ENCODE measurements at places on chromosomes 11 and 22.

- no peak for DNase-seq
Observed at GRCh38 chr11:65425971-65426838, 3.6 kb downstream of the NEAT1 start.

DNA sequence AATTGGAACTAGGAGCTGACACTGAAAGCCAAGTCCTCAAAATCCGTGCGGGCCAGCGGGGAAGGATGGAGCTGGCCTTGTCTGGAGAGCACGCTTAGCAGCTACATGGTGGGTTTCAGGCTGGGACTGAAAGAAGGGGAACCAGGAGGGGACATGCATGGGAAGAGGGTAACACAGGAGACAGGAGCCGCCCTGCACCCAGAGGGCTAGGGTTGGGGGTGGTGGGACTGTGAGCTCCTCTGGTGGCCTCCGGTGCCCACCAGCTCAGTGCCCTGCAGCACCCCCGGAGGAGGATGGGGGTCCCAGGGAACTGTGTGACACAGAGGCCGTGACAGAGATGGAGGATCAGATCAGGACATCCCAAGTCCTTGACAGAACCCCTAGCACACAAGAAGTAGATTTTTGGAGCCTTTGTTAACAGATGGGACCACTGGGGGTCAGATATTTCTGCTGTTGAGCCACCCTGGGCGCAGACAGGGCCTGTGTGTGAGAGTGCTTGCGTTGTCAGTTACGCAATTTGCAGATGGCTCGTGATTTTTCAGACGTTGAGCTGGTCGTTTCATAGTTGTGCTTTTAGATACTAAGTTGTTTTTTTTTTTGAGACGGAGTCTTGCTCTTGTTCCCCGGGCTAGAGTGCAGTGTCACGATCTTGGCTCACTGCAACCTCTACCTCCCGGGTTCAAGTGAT lies 21.3 kb upstream of the GRAMD4 start:
- DNase-seq = no peak

GRCh38 chr11:115396533-115396932 lies 107.7 kb downstream of the CADM1 start:
- no peak for DNase-seq

GRCh38 chr11:40203606-40204005 lies 1255.8 kb downstream of the LRRC4C start:
- no peak for DNase-seq

- no peak for DNase-seq
Observed at GRCh38 chr11:31943056-31943780, 132.1 kb upstream of the PAX6 start.

GRCh38 chr11:74909812-74910211 lies 39.1 kb downstream of the XRRA1 start:
- DNase-seq = no peak

DNA sequence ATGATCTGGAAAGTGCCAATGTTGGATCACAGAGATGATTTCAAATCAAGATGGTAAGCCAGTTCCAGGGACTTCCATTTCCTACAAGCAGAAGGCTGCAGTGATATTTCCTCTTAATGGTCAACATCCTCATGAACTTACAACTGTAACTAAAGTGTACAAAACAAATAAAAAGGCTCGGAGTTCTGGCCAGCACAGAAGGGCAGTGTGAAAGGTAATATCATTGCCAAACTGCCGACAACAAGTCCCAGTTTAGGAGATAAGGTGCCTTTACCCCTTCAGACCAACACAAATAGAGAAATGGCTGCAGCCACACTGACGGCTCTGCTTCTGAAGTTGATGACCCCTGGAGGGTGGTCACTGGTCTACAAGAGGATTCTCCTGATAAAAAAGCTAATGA lies 91.1 kb downstream of the ETS1 start:
- DNase-seq = no peak

- DNase-seq = no peak
Observed at GRCh38 chr11:17613428-17613962, 66.4 kb downstream of the OTOG start.

DNA sequence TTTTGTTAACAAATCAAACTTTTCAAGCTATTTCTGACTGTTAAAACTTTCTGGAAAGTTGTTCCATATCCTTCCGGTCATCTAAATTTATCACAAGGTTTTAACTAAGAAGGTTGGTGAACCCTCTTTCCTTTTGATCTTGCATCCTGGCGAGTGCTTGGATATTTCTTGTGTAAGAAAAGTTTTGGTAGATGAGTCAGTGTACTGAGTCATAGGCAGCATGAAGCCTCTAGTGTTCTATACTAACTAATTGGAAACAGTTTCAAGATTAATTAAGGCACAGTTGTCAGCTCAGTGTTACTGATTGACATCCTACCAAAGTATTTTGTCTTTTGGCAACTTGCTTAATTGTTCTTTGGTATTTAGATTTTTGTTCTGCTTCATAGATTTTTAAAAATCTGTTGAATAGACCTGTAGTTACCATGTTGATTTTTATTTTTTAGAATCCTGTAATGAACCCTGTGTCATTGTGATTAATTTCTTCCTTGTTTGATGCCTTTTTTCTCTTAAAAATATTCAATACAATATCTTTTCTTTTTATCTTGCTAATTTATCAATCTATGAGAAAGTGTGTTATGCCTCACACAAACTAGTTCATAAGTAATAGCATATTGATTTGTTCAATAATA lies 38.0 kb downstream of the METTL15 start:
- DNase-seq = no peak

GRCh38 chr11:16262645-16262955 lies 93.7 kb downstream of the SOX6 start:
- no peak for DNase-seq

DNA sequence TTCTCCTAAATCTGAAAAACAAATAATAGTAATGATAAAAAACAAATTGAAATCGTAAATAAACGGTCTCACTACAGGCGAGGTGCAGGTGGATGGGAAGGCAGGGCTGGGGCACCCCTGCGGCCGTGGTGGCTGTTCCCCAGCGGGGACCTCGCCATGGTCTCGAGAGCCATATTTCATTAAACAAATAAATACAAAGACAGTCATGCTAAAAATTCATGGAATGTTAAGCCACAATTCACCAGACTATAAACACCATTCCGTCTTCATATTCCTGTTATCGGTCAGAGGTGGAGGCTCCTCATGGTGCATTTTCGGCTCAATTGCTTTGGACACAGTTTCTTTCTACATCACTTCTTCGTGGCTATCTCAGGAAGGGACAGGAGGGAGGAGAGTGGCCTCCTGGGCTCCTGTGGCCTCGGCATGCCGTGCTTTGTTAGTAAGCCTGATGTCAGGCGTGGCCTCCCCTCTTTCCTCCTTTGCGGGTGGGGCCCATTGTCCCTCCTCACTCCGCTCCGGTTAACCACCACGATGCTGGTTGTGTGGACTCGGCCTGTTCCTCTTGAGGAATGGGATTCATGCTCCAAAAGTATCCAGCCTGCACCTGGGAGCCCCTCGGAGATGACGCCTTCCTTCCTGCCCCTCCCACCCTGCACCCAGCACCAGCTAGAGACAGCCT lies 16.1 kb upstream of the BRSK2 start:
- DNase-seq = no peak

GRCh38 chr22:36439481-36440271 lies 41.8 kb downstream of the TXN2 start:
- no peak for DNase-seq

- DNase-seq = no peak
Observed at GRCh38 chr22:21069375-21069774, 23.6 kb downstream of the LRRC74B start.

GRCh38 chr11:57978686-57979531 lies 44.8 kb upstream of the OR9Q1 start:
- DNase-seq = no peak

GRCh38 chr22:41939981-41940831 lies 6.7 kb downstream of the CENPM start:
- DNase-seq = peak; percentile 93

Measured in T-cell (primary cell).